Stimulated activated CD8-positive, alpha-beta memory T cell treated with anti-CD3 and anti-CD28 coated beads, Interleukin-4, amount 100 ng/mL, for 4 hours (primary cell): ENCODE measurements at places on chromosomes 2 and 18.

DNA sequence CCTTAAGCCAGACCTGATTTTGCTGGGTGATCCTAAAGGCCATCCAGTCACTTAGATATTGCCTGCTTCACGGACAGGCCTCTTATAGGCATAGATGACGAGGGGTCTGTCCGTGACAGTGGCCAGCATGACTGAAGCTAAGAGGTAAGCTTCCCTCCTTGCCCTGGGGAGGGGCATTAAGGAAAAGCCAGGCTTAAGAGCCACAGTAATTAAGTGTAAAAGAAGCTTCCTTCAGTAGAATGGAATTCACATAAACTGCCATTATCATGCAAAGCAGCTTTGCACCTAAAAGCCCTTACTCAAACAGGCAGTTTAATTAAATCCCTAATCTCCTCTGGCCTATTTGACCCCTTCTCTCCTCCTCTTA is 99.4 kb upstream of the PKDCC start:
- no peak for DNase-seq

DNA sequence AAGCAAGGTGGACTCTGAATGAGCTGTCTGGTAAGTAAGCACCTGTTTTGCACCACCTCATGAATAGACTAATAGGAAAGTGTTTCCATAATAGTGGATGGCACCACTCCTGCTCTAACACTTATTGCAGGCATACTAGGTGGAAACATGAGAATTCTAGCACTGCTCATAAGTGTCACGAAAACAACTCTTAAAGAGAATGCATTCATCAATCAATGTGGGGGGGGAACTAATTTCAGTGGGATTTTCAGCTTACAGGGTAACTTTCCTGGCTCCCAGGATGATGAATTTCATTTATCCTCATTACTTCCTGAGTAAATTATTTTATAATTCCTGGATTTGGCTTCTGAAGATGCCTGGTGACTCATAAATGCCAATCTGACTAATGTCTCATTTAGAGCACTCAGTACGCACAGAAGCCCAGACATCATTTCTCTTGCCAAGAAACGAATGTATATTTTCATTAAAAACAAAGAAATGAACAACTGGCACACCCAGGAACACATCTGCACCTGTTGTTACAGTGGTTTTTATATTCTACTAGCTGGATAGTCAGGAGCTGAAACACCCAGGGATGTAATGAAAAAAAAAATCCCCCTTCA is 129.6 kb downstream of the PID1 start:
- no peak for DNase-seq

GRCh38 chr18:51226068-51226467 is 28.6 kb upstream of the MEX3C start:
- DNase-seq = no peak

DNA sequence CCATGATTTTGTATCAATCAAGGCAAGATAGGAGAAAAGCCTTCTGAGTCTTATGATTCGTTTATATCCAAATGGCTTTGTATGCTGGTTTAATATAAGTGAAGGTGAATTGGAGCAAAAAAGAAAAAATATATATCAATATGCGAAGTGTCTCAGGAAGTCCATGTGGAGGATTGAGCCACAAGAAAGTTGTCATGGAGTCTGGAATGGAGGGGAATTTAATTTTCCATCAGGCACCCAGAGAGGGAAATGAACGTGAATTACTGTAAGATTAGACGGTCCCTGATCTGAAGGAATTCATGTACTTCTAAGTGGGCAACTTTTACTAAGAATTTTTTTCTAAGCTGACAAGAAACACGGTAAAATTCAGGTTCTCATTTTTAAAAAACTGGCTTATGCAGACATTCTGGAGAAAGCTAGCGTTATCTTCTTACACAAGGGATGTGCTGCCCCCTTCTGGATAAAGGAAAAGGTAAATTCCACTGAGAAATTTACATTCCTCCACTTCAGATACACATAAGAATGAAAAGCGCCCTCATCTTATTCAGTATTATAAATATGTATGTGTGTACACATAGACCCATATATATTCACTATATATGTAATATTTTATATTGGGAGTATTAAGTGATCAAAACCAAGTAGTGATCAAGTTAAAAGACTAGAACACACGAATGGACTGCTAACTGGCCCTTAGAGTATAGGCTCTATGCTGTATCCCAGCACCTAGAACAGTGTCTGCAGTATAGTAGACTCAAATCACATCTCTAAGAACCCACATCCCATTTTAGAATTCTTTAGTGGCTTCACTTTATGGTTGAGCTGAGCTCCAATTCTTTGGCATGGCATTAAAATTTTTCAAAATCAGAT is 289.0 kb upstream of the TFPI start:
- DNase-seq = no peak

DNA sequence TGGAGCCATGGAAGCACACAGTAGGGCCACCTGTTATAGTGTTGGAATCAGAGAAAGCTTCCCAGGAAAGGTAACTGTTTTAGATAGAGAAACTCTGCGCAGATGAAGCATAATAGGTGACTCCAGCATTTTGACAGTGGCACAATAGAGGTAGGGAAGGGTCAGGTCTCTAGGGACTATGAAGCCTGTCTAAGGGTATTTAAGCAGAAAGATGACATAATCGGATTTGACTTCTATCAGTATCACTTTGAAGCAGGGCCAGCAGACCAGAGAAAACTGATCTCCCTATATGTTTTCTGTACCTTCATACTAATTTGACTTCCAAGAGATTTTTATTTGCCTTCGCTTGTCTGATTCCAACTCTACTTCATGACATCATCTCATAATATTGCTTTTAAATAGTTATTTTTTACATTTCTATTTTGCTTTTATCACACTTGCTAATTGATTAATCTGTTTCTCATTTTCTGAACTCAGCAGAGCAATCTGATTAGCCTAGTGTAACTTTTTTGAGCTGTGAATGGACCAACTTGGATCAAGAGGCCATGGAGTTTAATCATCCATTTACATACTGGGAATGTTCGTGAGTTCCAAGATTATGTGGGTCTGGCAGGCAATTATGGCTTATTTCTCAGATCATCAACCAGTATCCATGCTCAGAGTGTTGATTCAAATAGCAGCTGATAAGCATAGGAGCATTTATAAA is 8.4 kb upstream of the HIBCH start:
- no peak for DNase-seq

- DNase-seq = peak; percentile 58
Measured at GRCh38 chr2:239298116-239298804, 102.6 kb downstream of the HDAC4 start.

DNA sequence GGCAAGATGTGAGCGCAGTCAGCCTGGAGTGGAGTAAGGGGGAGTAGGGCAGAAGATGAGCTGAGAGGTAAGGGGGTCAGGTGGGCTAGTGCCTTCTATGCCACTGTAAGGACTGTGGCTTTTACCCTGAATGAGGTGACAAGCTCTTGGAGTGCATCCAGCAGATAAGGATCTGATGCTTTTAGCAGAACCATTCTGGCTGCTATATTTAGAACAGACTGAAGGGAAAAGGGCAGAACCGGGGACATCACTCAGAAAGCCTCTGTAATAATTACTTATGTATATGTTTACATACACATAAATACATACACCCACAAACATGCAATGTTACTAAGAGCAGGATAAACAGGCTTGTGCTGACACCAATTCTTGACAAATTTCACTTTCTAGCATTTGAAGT is 124.8 kb downstream of the DTNB start:
- DNase-seq = no peak

GRCh38 chr2:146981921-146982320 is 862.9 kb upstream of the ACVR2A start:
- DNase-seq = no peak

DNA sequence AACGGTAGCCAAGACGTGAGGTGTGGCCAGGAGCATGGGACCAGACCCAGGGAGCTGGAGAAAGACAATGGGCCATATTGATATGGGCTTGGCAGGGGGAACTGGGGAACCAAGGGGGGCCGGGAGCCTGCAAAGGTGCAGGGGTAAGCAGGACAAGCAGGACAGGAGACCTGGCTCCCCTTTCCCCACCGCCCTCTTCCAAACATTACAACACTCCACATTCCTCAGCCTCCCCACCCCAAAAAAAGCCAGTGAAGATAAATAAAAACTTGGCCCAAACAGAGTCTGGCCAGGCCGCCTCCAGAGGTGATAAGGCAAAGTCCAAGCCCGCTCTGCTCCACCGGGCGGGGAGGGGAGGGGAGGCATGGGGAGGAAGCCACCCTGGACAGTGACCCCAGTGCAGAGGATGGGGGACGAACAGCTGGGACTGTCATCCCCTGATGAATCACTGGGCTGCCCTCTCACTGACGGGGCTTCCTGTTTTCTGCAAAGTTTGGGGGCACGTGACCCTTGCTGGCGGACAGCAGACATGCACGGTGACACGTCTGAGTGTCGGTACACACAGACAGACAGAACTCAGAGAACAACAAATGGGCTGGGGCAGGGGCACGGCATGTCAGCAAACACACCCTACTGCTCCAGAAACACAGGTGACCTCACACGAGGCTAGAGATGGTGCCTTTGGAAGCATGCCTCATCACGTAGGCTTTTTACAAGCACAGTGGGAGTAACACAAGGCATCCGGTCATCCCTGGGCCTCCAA is 100.2 kb downstream of the TNS1 start:
- no peak for DNase-seq

GRCh38 chr2:16617282-16618266 is 48.1 kb downstream of the CYRIA start:
- no peak for DNase-seq

GRCh38 chr18:21930177-21930576 is 189.6 kb downstream of the MIB1 start:
- no peak for DNase-seq

DNA sequence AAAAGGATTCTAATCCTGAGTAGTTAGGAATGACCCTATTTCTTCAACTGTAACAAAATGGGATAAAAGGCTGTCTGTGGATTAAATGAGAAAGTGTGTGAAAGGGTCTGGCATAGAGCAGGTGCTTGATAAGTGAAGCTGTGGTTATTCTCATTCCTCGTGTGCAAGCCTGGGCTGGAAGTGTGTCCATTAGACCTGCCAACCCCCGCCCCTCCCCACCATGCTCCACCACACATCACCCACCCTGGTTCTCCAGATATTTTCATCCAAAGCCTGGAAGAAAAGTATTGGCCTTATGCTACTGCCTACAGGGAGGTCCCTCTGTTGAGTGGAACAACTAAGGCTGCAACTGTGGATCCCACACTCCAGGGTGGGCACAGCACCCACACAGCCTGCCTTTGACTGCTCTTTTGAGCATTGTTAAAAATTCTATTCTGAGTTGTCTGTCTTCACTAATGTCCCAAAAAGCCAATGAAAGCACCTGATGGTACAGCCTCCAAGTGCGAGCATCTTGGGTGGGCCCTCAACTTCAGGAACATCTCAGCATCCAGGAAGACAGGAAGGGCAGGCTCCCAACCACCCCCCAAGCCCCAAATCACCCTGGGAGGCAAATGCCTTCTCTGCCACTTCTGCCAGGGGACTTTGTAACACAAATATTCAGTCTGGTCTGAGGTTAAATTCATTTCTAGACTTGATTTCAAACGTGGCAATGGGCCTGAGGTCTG is 102.8 kb upstream of the PPP1CB start:
- DNase-seq = no peak

- DNase-seq = no peak
Measured at GRCh38 chr2:237321746-237322145, 92.2 kb downstream of the COL6A3 start.

DNA sequence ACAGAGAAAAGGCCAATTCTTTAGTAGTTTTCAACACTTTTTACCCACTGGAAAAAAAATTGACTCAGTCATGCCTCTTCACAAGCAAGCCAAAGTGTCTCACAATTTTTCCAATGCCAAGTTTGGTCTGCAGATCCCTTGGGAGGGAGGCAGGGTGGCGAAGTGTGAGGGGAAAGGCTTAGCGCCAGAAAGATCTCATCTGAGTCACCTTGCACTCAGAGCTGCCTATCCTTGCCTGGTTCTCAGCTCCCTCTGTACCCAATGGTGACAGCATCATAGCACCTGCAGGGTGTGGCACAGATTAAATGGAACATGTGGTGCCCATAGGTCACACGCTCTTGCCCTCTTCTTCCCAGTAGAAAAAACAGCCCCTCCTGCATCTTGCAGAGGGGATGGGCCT is 55.2 kb upstream of the GYPC start:
- DNase-seq = no peak

GRCh38 chr2:239970004-239970623 is 55.0 kb downstream of the NDUFA10 start:
- DNase-seq = no peak

- DNase-seq = no peak
Measured at GRCh38 chr2:132873738-132874137, 203.7 kb upstream of the LYPD1 start.

DNA sequence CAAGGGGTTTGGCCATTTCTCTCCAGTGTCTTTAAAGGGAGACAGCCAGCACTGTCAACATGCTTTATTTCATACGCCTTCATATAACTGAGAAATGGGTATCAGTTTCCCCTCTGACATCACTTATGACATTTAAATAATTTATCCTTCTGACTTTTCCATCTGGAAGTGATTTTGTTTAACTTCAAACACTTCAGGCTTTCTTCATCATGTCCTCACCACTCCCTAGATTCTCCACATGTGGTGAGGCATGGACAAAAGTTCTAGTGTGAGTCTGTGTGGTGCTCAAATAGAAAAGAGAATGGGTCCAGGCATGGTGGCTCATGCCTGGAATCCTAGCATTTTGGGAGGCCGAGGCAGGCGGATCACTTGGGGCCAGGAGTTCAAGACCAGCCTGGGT is 158.6 kb downstream of the TXNL1 start:
- no peak for DNase-seq

DNA sequence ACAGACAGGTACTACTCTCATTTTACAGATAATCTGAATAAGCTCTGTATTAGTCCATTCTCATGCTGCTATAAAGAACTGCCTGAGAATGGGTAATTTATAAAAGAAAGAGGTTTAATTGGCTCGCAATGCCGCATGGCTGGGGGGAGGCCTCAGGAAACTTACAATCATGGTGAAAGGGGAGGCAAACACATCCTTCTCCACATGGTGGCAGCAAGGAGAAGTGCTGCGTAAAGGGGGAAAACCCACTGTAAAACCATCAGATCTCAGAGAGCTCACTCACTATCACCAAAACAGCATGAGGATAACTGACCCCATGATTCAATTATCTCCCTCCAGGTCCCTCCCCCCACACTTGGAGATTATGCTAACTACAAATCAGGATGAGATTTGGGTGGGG is 254.4 kb downstream of the KCNE4 start:
- DNase-seq = no peak

DNA sequence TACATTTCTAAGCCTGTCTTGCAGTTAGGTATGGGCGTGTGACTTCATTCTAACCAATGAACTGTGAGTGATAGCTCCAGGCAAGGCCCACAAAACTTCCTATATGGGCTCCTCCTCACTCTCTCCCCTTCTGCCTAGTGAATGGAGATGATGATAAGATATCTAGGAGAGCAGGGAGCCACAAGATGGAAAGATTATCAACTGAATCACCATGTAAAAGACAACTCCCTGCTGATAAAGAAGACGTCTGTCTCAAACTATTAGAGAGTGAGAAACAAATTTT is 237.1 kb downstream of the GPD2 start:
- no peak for DNase-seq

DNA sequence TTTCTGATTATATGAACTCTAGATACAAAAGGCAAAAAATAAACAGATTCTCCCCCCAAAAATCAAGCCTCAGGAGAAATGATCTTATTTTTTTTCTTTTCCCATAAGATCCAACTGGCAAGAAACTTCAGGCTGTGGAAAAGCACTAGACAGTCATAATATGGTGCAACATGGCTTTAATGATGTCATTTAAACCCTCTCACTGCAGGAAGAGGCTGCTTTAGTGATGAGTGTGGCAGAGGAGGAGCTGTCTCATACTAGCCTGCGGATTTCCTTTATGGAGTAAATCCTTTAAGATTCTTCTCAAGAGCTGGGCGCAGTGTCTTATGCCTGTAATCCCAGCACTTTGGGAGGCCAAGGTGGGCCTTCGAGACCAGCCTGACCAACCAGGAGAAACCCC is 83.3 kb upstream of the CD28 start:
- DNase-seq = no peak
